HS-27A (cell line): ENCODE measurements at places on chromosomes 13 and 19.

DNA sequence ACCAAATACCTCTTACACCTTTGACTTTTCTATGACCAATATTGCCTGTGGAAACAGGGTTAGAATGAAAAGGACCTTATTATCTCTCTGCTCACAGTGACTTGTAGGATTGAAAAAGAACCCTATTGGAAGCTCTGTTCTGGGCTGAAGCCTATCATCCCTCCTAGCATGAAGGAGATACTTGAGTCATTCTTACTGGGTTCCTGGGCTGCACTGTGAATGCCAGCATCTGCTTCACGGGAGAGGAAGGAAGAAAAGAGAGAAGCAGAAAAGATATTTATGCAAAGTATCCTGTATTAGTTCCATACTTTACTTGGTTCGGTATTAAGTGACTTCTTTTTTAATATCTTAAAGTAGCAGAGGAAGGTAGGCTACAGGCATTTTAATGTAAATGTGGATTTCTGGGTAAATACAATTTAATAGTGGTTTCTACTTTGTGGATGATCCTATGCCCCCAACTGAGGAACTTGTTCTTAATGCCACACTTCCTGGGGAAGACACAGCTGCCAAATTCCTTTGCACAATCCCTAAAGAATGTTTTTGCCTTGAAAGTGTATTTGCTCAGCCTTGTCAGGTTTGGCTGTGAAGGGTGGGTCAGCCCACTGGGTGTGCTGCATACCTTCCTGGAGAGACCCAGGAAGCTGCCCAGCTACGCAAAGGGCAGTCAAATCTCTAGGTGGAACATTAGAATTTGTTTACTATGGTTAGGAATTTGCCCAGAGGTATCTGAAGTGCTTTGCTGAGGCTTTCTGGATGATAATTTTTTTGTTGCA lies 13.7 kb upstream of the SCEL start:
- no peak for DNase-seq

DNA sequence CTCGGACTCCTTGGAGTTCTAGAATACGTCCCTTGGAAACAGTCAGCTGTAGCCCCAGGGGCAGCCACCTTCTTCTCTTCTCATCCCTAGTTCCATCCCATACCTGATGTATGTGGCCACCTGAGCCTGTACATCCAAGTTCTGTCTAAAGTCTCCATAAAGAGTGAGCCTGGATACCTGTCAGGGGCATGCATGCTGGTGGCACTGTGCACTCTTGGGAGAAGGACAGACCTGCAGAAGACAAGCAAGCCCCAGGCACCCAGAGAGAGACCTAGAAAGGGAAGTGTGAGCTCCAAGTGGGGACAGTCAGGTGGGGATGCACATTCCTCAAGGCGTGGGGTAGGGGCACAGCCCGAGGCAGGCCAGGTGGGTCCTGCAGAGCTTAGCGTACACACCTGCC lies 21.4 kb downstream of the SIAH3 start:
- no peak for DNase-seq

DNA sequence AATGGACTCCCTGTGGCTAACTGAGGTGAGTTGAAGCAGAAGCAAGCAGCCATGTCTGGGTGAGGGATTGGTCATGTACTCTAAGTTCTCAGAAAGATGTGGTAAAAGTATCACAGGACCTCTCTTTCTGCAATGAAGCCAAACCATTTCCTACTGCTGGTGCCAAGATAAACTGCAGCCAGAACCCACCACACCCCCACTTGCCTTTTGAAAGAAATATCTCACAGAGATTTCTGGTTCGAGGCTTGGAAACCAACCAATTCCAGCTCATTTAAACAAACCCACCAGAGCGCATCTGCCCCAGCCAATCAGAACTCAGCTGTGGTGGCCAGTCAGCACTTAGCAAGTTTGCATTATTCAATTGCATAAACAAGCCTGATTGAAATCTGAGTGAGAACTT lies 204.5 kb upstream of the ATXN8OS start:
- no peak for DNase-seq

- no peak for DNase-seq
Observed at GRCh38 chr19:51607077-51607476, 23.1 kb downstream of the SIGLEC5 start.

GRCh38 chr13:99223587-99223986 lies 22.9 kb downstream of the UBAC2 start:
- no peak for DNase-seq

DNA sequence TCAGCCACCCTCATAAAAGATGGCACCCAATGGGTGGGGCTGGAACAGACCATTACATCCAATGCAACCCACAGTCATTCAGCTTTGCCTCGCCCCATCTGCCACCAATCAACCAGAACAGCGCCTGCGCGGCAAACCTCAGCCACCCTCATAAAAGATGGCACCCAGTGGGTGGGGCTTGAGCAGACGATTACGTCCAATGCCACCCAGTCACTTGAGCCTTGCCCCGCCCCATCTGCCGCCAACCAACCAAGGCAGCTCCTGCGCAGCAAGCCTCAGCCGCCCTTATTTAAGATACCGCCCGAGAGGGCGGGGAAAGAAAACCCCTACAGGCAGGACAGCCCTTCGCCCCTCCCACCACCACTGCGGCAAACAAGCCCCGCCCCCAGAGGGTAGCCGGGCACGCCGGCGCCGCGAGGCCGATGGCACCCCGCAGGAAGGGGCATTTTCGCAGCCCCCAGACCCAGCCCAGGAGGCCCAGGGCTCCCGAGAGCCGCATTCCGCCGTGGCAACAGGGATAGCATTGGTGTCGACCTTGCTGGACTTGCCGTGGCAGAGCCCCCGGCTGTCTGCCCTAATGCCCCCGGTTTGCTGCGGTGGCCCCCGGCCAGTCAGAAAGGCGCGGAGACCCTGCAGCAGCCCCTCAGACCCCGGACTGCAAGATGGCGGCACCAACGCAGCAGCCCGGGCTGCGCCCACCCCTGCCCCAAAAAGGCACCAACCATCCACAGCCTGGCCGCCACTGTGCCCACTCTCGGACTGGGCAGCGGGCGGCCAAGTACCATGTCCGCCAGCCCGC lies 675 bp downstream of the PEG3 start:
- no peak for DNase-seq

DNA sequence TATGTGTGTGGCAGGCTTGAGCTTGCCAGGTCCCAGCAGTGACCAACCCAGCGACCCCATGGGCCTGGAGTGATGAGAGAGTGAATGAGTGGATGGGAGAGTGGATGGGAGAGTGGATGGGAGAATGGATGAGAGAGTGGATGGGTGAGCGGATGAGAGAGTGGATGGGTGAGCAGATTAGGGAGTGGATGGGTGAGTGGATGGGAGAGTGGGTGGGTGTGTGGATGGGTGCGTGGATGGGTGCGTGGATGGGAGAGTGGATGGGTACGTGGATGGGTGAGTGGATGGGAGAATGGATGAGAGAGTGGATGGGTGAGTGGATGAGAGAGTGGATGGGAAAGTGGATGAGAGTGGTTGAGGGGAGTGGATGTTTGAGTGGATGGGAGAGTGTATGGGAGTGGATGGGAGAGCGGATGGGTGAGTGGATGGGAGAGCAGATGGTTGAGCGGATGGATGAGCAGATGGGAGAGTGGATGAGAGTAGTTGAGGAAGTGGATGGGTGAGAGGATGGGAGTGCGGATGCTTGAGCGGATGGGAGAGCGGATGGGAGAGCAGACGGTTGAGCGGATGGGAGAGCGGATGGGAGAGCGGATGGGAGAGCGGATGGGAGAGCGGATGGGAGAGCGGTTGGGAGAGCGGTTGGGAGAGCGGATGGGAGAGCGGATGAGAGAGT lies 10.3 kb upstream of the TEKTIP1 start:
- no peak for DNase-seq

DNA sequence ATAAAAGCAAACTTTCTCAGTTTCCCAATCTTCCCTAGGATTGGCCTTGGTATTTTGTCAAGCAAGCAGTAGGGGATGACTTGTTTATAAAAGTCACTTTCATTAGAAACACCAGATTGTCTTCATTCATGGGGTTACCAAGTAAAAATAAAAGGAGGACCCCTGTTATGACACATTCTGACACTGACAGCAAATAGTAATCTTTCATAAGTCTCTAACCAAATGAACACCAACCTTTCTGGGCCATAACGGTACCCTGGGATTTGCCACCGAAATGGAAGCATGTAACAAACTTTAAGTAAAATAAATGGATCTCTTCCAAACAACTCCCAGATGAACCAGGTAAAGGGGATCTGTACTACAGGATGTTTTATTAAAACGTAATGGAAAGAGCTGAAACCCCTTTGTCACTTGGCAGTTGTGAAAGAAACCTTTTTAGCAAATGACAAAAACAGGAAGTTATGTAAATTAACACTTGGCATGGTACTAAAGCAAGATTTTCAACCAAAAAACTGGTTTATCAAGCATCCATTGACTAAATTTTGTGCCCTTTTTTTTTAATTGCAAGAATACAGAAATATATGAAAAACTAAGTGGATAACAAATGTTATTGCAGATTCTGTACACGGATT lies 335.6 kb downstream of the RBM26 start:
- no peak for DNase-seq

DNA sequence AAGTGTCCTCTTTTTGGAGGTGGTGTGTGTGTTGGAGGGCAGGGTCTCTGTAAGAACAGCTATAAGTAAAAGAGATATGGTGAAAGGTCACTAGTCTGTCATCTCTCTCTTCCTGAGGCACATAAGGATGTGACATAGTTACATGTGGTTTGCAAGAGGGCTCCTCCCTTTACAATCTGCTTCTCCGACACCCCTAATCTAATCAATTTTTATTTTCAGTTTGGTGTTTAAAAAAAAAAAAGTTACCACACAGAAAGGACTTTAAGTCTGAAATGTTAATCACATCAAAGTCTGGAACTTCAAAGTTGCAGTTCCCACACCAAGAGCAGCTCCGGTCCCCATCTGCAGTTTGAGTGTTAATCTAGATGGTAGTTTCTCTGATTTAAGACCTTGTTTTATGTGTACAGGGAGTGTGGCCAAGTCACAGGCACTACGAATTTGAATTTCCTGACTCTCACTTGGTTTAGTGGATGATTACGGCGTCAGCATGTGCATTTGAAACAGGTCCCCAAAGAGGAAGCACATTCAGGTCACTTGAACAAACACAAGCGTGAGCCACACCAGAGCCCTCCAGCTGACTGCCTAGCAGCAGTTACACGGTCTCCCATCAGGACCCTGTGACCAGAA lies 53.1 kb downstream of the FOXO1 start:
- no peak for DNase-seq

- no peak for DNase-seq
Observed at GRCh38 chr13:96041326-96042110, 11.7 kb downstream of the UGGT2 start.
